Substantia nigra (tissue), 51 donors: ENCODE measurements at places on chromosomes 7 and 10.

- no peak for DNase-seq
Observed at GRCh38 chr7:147564786-147565476, 1025.6 kb upstream of the C7orf33 start.

DNA sequence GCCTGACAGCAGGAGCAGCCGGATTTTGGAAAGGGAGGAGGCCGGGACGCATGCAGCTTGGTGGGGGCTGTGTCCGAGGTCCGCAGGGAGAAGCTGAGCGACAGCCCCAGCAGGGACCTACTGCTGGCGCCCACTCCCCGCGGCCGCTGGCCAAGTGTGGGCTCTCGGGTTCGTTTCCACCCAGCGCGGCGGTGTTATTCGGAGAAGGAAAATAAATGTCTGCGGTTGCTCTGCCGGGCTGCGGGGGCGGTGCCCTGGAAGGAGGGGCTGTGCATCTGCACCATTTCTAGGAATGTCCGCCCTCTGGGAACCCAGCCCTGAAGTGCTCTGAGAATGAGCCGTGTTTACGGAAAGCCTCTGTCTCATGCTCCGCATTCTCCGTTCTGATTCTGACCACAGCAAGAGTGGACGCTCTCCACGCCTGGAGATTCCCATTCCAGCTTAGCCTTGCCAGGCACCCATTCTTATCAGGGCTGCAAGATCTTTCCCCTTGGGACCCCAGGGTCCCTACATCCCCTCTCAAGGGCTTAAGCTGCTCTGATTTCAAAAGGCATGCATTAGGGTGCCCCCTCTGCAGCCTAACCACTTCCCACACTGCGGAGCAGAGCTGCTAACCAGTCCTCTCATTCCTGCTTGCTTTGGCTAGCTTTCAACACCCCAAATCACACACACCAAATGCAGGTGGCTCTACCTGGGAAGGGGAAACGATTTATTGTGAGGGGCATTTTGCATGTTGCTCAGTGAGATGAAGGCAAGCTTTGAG is 256.6 kb upstream of the GLI3 start:
- DNase-seq, result no peak

DNA sequence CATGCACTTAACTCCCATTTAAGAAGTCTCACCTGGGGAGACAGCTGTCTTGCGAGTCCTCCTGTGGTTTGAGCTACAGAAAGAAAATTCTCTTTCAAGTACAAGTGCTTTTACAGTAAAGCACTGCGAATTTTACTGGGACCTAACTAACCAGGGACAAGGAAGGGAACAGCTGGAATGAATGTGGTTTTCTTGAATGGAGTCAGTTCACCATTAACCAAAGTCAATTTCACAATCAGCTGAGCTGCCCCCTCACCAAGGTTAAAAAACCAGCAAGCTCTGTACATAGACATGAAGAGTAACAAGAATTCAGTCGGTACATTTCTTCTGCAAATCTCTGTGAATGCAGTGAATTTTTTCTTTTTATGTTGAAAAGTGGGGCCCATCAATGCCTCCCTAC is 56.3 kb downstream of the GFRA1 start:
- DNase-seq, result no peak

- peak; percentile 41 for DNase-seq
Observed at GRCh38 chr10:128011059-128011979, 104.4 kb downstream of the PTPRE start.

DNA sequence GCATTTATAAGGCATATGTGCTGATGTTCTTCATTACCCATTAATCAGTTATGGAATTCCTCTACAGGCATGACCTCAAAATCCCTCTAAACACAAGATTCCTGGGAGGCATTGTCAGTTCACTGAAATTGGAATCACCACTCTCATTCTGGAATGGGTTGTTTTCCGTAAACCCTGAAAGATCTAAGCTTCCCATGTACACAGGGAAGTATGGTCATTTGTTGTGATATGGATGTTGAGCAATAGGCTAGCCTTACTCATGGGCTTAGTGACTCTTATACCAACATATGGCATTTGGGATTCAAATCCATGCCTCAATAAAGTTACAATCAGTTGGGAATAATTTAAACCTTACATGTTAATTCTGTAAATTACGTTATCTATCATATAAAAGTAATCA is 258.0 kb downstream of the XPNPEP1 start:
- no peak for DNase-seq

- no peak for DNase-seq
Observed at GRCh38 chr10:61951144-61951483, 49.6 kb downstream of the ARID5B start.

DNA sequence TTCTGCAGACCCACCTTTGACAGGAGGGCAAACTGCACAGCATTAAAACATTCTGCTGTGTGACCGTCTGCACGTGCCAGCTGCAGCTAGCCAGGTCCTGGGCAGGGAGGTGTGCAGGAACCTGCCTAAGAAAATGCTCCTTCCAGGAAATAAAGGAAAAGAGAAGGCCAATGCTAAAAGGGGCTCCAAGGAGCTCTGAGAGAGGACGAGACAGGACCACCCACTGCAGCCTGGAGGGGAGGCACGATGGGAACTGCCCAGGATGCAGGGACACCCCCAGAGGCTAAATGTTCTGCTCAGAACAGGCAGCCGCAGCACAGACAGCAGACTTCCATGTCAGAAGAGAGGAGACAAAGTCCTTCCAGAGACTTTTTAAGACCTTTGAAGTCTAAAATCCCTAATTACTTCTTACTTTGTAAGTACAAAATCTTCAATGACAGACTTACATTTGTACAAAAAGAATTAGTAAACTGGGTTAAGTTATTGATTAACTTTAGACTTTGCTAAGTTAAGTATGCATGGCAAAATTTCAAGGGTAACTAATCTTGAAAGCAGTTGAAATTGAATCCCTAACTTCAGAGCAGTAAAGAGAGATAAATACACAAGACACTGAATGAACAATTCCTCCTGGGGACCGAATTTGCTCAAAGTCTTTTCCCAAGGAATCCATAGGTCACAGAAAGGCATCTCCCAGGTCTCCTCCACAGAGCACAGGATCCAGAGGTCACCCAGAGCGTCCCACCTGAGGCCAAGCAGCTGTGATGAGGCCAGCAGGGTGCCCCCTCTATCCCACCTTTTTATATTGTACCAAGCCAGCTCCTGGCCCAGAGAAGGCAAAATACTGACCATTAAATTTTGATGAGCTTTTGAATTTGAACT is 21.5 kb downstream of the HSPA12A start:
- no peak for DNase-seq

- DNase-seq, result no peak
Observed at GRCh38 chr7:158447506-158448171, 140.0 kb downstream of the PTPRN2 start.

DNA sequence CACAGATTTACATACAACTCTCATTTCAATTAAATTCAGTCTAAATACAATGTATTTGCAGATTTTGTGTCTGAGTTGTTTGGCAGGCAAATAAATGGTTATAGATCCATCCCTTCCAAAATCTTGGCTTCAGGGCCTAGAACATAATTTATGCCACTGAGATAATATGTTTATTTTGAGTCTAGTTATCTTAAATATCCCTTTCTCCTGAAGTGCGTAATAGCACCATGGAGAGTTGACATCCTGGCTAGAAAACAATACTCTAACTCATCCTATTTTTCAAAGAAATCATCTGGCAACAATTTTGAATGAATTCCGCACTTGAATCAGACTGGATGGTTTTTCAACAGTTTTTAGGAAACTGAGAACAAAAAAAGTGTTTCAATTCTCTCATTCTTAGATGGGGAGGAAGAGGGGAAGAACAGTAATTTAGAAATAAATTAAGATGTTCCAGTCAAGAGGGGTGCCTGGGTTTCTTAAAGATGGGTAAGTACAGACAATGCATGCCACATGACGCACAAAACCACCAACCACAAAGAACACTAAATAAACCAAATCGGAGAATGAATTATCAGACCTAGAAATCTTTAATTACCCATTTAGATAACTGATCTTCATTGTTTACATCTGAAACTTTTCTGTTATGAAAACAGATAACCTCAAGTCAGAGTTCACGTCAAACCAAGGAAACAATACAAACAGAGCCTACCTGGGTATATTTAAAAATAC is 228.7 kb upstream of the PTN start:
- no peak for DNase-seq
